Astrocyte (in vitro differentiated cells and primary cell): ENCODE measurements at places on chromosomes 5 and 9.

DNA sequence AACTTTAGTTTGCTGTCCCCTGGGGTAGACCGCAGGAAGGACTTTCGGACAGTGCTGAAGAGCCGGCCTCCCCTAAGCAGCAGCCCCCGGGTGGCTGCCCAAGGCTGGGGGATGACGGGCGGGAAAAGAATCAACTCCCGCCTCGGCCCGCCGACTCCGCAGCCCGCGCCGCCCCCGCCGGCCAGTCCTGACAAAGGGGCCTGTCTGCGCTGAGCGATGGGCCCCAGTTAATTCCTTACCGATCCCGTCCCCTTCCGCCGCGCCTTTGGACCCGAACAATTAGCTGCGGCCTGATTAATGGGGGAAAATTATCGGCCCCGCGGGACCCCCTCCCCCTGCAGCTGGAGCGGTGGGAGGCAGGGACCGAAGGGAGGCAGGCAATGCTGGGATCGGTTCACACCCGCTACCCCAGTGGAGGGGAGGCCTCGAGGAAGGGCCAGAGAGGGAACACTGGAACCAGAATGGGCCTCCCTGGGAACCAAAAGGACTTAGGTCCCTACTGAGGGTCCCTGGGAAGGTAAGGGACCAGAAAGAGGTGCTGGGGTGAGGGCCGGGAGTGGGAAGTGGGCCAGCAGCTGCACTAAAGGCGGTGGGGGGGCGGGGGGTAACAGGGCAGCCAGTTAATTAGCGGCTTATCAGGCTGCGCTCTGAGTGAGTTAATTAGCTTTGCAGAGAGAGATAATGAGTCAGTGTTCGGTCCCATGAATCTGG, 4.2 kb downstream of the ARID3C start:
- DNase-seq = no peak

DNA sequence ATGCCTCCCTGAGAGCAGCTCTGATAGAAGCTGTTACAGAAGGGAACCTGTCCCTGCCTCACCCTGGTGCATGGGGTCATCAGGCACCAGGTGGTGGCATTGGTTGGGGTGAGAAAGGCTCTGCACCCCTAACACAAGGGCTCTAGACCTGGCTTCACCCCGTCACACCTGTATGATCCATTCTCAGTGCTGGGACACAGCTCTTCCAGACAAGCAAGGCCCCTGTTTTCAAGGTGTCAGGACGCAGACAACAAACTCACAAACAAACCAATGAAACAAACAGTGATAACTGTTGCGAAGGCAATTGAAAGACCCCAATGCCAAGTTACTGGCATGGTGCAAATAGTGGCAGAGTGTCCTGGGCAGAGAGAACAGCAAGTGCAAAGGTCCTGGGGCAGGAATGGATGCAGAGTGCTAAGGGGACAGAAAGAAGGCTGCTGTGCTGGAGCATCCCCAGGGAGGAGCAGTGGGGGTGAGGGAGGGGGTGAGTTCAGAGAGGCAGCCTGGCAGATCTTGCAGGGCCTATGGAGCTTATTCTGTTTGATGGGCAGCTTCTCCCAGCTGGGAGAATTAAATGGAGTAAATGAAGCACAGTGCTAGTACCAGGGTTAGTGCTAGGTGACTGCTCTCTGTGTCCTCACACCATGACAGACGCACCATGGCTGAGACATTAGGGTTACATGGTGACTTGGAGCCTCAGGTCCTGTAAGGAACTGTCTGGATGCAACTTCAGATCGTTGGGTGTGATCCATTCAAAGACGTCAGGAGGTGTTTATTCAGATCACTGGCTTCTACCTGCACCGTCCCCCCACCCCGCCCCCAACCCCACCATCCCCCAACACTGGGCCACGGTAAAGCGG, 67.9 kb upstream of the UNC5A start:
- no peak for DNase-seq

GRCh38 chr5:168851902-168852321, 272.7 kb upstream of the PANK3 start:
- DNase-seq = peak; percentile 94

DNA sequence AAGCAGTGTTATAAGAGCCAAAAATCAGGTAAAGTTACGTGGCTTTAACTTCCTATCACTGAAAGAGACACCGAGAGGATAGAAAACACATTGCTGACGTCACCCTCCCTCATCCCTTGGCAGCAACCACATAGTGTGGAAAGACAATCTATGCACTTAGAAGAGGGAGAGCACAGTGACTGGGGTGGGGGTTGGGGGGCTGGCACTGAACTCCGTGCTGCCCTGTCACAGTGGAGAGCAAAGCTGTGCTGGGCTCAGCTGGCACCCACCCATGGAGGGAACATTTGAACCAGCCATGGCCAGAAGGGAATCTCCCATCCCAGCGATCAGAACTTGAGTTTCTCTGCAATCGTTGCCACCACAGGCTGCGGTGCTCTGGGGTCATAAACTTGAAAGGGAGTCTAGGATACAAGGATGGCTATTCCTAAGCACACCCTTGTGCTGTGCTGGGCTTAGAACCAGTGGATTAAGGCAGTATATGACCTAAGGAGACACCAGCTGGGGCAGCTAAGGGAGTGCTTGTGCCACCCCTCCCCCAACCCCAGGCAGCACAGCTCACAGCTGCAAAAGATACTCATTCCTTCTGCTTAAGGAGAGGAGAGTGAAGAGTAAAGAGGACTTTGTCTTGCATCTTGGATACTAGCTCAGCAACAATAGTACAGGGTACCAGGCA, 73.4 kb downstream of the KIAA0825 start:
- no peak for DNase-seq

DNA sequence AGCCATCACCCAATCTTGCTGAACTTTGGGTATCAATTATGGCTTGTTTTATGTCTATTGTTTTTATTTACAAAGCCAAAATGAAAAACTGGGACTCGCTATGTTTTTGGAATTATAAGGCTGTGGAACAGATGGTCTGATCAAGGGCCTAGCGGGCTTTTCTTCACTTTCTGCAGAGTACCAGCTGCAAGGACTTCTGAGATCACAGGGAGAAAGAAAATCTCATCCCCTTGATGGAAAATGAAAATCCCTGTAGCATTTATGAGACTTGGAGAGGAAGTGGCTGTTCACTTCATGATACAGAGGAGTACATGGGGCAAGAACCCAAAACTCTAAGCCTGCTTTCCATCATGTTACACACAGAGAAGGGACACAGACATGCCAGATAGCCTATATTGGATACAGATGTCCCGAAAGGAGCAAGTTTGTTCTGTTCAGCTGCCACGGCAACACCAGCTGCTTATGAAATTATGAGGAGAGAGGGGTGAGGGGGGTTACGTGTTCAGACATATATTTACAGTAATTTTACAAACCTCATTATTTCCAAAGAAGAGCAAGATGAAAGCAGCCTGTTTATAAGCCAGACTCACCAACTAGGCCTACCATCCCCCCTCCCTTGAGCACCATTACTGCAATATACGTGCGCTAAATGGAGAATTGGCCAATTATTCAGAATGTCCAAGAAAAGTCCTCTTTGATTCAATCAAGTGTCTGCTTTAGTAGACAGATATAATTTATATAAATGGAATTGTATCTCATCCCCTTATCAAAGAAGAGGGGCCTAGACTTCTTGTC, 220.0 kb downstream of the MARCHF11 start:
- no peak for DNase-seq

- DNase-seq = peak; percentile 81
Observed at GRCh38 chr5:73373814-73374510, 74.6 kb downstream of the FOXD1 start.

DNA sequence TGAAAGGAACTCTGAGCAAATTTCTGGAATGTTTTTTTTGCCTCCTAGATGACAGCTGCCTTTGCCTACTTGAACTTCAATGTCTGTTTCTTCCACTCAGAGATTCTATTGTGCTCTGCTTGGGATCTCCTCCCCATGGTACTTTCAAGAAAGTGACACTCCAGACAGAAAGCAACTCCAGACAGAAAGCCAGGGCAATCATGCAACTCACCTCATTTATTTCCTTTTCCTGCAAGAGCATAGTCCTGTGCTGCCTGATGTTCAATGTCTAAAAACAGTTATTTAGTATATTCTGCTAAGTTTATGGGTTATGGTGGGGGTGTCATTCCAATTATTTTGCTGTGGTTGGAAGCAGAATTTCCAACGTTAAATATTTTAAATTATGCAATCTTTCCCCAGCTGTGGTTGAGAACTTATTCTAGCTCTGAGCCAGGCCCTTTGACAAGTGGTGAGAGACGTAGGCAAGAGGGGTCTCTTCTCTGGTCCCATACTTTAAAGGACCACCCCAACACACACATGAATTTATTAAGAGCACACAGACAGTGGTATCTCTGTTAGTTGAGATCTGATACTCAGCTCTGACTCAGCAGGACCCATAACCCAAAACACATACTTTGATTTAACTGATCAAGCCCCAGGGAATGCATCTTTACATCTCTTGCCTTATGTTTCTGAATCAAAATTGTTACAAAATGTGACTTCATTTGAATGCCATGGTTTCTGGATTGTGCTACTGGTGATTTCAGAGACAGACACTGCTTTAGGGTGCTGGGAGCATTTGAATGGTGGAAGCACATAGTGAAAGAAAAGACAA, 39.5 kb upstream of the MAMDC2 start:
- peak; percentile 77 for DNase-seq

DNA sequence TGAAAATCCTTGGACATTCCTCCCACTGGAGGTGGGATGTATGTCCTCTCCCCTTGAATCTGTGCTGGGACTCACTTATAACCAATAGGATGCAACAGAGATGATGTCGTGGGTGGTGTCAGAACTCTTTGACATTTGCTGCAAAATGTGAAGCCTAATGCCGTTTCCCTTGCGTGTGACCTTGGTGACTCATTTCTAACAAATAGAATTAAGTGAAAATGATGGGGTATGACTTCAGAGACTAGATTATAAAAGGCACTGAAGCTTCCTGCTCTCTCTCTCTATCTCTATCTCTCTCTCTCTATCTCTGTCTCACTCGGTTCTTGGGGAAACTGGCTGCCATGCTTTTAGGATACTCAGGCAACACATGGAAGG, 126.1 kb upstream of the STC2 start:
- DNase-seq = peak; percentile 66

DNA sequence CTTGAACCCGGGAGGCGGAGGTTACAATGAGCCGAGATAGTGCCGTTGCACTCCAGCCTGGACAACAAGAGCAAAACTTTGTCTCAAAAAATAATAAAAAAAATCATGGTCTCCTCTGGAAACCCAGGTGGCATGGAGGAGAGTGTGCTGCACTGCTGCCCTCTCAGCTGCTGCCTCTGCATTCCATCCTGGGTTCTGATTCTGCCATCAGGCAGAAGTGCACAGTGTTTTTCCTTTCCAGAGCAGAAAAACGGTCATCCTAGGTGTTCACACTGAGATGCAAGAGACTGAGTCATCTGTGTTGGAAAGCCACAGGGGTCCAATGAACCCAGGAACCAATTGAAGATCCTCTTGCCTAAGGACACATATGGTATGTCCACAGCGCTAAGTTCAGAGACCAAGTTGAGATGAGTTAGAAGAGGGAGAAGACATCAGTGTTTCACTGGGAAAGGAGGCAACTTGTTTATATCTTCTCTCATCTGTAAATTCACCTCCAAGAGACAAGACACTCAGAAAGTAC, 88.8 kb upstream of the DMRT1 start:
- no peak for DNase-seq

DNA sequence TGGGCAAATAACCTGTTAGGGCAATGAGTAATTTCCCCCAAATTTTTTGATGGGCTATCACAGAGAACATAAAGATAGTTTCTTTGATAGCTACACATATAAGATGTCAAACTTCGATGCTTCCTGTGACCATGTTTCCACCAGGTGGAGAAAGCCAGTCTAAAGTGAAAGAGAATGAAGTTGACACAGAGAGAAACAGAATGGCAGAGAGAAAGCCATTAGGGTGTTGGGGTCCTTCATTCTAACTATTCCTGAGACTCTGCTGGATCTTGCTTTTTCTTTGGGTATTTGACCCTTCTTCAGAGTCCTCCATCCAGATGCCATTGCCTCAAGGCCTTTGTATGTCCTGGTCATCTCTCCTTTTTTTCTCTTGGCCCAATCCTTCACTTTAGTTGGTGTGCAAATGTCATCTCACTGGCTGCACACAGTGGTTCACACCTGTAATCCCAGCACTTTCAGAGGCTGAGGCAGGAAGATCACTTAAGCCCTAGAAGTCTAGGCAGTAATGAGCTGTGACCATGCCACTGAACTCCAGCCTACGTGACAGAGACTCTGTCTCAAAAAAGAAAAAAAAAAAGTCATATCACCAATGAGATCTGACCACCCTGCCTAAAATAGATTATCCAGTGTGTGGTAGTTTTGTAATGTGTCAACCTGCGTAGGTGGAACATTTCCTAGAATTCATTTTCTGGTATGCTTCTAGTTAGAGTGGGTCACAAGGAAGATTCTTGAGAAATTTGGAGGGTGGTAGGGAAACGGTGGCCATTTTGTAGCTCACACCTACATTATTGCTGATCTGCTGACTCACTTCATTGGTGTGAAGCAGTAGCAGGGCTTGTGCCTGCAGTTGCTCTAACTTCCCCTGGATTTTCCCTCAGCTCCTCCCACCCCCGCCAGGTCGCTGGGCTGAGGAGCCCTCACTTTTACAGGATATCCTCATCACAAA, 20.8 kb upstream of the KIF2A start:
- DNase-seq = no peak
